ENCODE measurements at places on chromosomes 6 and 20. TPM values are rescaled to one million over a fixed set of nuclear protein-coding genes. Genes with fewer than 3 reads are reported as not detected.

The DLL1 gene
- polyA plus RNA-seq, result 8.2 TPM

DNA sequence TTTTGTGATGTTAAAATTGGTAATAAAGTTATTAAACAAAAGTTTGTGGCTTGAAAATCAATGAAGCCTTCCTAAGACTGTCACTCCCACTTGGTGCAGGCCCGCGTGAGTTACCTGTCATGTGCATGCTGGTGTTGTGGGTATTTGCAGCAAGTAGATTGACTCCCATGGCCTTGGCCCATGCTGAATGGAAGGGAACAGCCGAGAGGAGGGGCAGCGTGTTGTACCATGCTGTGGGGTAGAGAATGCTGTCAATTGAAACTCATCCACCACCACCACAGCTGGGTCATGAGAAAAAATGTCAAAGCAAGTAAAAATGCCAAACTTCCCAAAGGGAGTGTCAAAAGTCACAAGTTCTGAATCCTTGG lies 12.7 kb upstream of the VNN1 start:
- no peak for DNase-seq

- DNase-seq, result no peak
Measured at GRCh38 chr6:143286251-143286795, 164.2 kb downstream of the ADAT2 start.

The STXBP5 gene
- polyA plus RNA-seq, result 17.8 TPM

The SOD2 gene
- polyA plus RNA-seq, result 121 TPM

The GSTA1 gene
- polyA plus RNA-seq, result 0.85 TPM

The CCDC28A gene
- 25.2 TPM for polyA plus RNA-seq

The PACSIN1 gene
- polyA plus RNA-seq, result 0.57 TPM

GRCh38 chr6:143708889-143709288 lies 31.1 kb downstream of the PHACTR2 start:
- DNase-seq, result no peak

The EDN3 gene
- 3.7 TPM for polyA plus RNA-seq

DNA sequence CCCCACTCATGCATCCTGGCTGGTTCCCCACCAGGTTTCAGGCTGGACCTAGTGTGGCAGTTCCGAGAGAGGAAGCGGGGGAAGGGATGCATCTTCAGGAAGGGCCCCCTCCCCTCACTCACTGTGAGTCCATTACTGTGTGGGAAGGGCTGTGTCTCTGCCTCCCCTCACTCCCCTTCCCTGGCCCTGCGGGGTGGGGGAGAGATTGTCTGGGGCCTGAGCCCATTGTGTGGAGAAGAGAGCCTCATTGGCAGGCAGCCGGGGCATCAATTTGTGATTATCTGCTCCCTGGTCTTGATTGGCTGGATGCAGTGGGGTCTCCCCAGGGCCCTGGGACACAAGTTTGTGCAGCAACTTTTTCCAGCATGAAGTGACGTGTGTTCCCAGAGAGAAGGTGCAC lies 4.1 kb upstream of the MYT1 start:
- no peak for DNase-seq

The ANGPT4 gene
- polyA plus RNA-seq, result 0.22 TPM

DNA sequence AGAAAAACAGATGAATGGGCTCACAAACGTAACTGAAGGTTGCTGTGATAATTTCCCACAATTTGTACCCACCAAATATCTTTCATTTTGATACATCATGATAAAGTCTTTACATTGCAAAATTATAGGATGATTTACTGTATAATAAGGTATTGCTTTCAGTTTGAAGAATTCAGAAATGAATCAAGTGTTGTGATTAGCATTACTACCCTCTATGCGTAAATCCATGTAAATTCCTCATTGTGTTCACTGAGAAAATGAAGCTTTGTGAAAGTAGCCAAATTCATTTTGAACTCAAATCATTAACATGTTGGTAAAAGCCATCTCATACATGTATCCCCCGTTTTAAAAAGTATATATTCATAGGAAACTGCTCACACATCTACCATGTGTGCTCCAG lies 379.4 kb downstream of the ESR1 start:
- DNase-seq, result no peak

DNA sequence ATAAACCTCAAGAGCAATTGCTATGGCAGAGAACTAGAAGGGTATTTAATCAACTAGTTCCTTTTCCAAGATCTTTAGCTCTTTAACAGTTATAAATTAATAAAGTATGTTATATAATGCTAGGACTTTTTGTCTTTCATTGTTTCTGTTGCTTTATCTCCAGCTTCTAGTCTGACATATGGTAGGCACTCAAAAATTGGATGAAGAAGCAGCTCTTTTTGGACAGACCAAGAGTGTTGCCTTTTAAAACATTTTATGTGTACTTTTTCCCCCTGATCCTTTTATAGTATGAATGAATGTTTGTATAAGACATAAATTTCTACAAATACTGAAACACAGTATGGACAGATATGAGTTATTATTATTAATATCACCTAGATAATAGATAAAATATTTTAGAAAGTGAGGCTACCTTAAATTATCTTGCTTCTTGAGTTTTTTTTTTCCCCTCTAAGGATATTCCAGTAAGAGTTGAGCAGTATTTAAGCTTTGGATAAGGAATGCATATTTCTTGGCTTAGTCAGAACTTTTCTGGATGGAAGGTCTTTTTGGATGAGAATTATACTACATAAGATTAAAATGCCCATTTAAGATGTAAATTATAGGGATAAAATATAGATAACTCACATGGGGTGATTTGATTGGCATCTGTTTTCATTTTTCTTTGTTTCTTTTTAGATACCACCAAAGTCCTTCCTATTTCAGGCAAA lies 16.6 kb downstream of the LAMA2 start:
- DNase-seq, result no peak

DNA sequence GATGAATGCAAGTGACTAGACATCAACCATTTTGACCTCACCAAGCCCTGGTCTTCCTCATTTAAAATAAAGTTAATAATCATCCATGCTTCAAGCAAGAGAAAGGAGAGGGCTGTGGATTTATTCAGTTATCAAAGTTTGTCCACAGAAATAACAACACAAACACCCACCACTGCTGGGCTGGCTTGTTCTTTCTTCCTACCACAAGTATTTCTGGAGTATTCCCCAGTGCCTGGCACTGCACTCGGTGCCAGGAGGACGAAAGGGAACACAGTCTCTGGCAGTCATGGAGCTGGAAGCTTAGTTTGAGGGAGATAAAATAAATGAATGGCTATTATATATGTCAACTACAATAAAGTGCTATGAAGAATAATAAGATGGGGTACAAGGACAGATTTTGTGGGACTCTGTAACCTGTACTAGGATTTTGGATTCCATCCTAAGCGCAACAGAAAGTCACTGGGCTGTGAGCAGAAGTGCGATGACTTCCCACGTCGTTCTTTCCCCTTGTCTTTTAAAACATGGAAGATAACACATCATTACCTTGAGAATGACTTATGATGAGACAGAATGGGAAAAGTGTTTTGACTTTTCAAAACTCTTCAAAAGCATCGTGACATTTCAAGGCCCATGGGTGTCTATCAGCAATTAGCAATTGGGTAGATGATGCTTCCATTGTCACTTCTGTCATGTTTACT lies 74.5 kb upstream of the TRAF3IP2 start:
- DNase-seq, result no peak

- DNase-seq, result no peak
Measured at GRCh38 chr6:7058250-7058923, 49.4 kb upstream of the RREB1 start.

- DNase-seq, result no peak
Measured at GRCh38 chr6:107841275-107841670, 17.2 kb upstream of the SCML4 start.
